Activated CD4-positive, alpha-beta memory T cell treated with anti-CD3 and anti-CD28 coated beads, Interleukin-2, amount 10 ng/mL, durations not matched to agents 7 days and 5 days (primary cell): ENCODE measurements at places on chromosomes 7 and 10. TPM values are rescaled to one million over a fixed set of nuclear protein-coding genes. Genes with fewer than 3 reads are reported as not detected.

DNA sequence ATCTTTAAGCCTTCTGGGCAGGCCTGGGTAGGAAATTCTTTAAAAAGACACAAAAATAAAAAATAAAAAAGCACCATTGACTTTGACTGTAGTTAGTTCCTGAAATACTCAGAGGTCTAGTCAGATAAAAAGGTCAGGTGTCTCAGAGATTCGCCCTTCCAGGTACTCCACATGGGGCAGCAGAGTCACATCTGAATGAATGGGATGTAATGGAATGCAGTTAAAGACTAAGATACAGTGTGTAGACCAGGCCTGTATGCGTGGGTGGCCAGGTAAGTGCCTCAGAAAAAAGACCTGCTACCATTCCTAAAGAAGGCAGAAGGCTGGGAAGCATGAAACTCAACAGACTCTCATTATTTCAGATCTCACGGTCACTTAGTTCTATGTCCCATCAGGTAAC is 68.6 kb upstream of the SEM1 start:
- no peak for DNase-seq

GRCh38 chr7:111780527-111780926 is 218.2 kb upstream of the IMMP2L start:
- no peak for DNase-seq

DNA sequence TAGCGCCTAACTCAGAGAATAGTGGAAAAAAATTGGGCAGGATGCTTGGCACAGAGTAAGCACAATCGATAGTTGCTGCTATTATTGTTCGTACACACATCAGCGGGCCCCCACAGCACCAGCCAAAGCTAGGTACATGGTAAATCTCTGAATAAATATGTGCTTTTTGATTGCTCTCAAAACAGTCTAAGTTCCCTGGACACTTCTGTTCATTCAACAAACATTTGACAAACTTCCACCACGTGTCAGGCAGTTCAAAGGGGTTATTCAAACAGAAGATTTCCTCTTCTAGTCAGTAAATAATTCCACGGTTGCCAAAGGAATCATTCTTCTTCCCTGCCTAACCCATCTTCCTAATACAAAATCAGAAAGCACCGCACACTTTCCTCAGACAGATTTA is 150.8 kb downstream of the DGKI start:
- DNase-seq: no peak

DNA sequence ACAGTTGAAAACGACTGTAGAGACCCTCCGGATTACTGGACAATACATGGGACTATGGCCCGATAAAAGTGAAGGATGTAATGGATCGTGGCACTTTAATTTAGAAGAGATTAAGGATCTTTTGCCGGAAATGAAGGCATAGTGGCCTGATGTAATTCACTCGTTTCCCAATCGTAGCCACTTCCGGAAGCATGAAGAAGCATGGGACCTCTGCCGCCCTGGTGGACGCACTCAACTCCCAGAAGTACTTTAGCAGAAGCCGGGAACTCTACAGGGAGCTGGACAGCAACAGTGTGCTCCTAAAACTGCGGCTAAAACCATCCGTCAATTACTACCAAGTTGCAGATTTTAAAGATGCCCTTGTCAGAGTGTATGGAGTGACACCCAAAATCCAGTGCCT is 59.6 kb upstream of the NUPR2 start:
- DNase-seq: no peak

DNA sequence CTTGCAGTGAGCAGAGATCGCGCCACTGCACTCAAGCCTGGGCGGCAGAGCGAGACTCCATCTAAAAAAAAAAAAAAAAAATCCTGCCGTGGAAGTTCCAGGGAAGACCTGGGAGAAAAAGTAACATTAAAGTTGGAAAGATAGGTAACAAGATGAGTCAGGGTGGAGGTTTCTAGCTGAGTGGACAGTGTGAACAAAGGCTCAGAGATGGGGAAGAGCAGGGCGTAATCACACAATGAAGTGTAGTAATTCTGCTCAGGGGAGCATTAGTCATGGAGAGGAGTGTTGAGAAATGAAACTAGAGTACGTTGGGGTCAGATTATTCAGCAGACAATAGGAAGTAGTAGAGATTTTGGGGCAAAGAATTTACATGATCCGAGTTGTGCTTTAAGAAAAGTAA is 21.6 kb upstream of the WASL start:
- DNase-seq: no peak

- no peak for DNase-seq
These were observed 63.1 kb upstream of the SORCS3 start for GRCh38 chr10:104577861-104578521.

GRCh38 chr7:6096581-6096980 is 65.4 kb downstream of the ANKRD61 start:
- no peak for DNase-seq

- no peak for DNase-seq
These were observed 176.3 kb upstream of the MEOX2 start for GRCh38 chr7:15862781-15863165.

The CHRM2 gene
- not detected for total RNA-seq

The VENTX gene
- not detected for total RNA-seq

The MYPN gene
- total RNA-seq: not detected

The MYL10 gene
- total RNA-seq: not detected
